ENCODE measurements at places on chromosomes 13 and 19. TPM values are rescaled to one million over a fixed set of nuclear protein-coding genes. Genes with fewer than 3 reads are reported as not detected.

The SIX5 gene
- polyA plus RNA-seq, result 15.3 TPM

The KLK2 gene
- not detected for polyA plus RNA-seq

The ATP4A gene
- polyA plus RNA-seq, result not detected

The CALR3 gene
- polyA plus RNA-seq, result not detected

The PRKCG gene
- polyA plus RNA-seq, result 0.07 TPM

DNA sequence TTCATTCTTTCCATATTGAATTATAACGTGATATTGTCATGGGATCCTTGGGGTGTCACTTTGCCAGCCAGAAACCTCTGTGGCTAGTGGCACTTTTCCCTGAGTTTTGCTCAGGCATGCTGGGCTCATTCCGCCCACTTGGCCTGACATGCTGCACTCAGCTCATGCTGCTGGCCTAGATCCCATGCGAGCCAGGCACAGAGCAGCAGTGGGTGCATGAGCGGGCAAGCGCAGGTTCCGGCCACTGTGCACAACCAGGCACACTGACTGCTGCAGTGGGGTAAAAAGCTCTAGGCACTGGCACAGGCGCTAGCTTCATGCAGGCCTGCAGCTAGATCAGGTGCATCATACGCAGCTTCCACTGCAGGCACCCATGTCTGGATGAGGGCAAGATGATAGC lies 221.2 kb downstream of the MAB21L1 start:
- DNase-seq, result no peak

DNA sequence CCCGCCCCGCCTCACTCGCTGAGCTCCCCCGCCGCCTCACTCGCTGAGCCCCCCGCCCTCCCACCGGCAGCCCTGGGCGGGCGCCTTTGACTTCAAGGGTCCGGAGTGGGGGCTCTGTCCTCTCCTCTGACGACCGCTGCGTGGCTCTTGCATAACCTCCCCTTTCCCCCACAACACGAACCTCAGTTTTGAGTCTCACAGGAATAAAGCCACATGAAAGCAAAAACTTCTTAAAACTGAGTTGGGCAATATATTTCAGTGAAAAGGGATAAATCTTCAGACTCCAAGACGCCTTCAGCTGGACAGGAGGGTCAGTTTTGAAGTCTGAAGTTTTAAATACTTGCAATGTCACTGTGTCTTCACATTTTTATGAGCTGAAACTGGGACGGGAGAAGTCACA lies 70.6 kb upstream of the C13orf46 start:
- no peak for DNase-seq

DNA sequence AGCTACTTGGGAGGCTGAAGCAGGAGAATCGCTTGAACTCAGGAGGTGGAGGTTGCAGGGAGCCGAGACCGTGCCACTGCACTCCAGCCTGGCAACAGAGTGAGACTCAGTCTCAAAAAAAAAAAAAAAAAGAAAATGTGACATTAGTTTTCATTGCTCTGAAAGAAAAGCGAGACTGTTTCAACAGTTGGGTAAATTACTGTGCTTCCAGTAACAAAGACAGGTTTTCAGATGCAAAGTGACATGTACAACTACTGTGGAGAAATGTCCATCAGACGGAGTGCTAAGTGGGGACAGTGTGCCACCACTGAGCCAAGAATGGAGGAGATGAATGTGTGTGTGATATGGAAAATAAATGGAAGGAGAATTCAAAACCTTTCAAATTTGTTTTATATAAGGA lies 24.2 kb upstream of the SLC15A1 start:
- DNase-seq, result no peak

- DNase-seq, result no peak
Observed at GRCh38 chr19:18865106-18865972, 30.6 kb downstream of the CERS1 start.

All from endothelial cell of umbilical vein (primary cell).